Fibroblast of skin of abdomen (primary cell): ENCODE measurements at places on chromosomes 3 and 15.

GRCh38 chr3:131705099-131705498 is 202.3 kb upstream of the MRPL3 start:
- no peak for DNase-seq

DNA sequence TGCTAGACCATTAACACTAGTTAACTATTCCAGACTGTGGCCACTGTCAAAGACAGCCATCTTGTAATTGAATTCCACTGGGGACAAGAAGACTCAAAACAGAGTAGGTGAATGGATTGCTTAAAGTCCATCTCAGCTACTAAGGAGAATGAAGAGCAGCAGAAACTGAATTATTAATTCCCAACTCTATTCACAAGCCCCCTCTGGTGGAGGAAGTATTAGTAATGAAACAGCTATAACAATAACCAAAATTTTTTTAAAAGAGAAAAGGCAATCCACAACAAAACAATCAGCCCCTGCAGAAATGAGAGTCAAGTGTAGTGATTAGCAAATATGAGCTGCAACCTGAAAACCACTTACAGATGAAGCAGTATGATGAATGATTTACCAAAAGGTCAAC is 302.8 kb downstream of the FHIT start:
- DNase-seq: peak; percentile 42

GRCh38 chr15:75639191-75639708 is 774 bp downstream of the IMP3 start:
- DNase-seq: no peak

- no peak for DNase-seq
These were observed 17.9 kb downstream of the SHF start for GRCh38 chr15:45169608-45170480.

GRCh38 chr3:184874709-184875644 is 63.0 kb downstream of the VPS8 start:
- peak; percentile 13 for DNase-seq

DNA sequence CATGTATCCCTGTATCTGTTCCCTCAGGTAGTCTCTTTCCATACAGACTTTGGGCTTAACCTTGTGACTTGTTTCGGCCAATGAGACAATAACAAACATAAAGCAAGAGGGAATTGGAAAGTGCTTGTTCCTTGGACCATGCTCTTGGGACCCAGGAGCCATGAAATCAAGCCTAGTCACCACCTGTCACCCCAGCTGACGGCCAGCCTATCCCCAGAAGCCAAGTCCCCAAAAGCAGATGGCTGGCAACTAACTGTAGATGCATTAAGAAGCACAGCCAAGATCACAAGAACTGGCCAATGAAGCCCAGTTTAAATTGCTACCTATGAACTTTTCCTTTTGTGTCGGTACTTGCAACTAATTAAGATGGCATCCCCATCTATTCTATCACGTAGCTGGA is 822.0 kb downstream of the CADM2 start:
- no peak for DNase-seq

DNA sequence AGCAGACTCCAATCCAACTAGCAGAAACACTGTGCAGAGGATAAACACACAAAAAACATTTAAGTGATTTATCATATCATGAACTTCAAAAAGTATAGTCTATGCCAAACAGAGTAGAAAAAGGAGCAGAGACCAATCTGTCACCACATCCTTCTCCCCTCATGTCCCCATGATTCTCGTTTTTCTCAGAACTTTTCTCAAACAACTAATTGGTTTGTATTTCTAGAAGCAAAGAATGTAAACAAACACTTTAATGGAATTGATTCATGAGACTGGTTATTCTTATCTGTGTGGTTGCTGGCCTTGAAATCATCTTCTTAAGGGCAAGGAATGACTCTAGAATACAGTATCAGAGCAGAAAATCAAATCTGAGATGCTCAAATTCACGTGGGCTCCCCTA is 294.2 kb upstream of the THBS1 start:
- no peak for DNase-seq

DNA sequence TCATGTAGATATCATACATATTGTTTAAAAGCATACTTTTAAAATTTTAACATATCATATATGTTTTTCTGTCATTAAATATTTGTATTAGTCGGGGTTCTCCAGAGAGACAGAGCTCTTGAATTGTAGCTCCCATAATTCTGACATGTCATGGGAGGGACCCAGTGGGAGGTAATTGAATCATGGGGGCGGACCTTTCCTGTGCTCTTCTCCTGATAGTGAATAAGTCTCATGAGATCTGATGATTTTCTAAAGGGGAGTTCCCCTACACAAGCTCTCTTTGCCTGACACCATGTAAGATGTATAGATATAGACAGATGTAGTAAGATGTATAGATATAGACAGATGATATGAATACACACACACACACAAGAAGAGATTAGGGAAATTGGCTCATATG is 161.2 kb upstream of the ABI3BP start:
- DNase-seq: no peak

- DNase-seq: peak; percentile 24
These were observed 921 bp downstream of the LMLN start for GRCh38 chr3:197960694-197961581.

- no peak for DNase-seq
These were observed 72.7 kb downstream of the TJP1 start for GRCh38 chr15:29749365-29750086.

- peak; percentile 74 for DNase-seq
These were observed 4.0 kb downstream of the CCDC51 start for GRCh38 chr3:48435774-48436476.

- peak; percentile 95 for DNase-seq
These were observed at the start of gene RPN1 for GRCh38 chr3:128650096-128651050. Gene RPN1 (minus strand): TSS chr3:128650818. CDS start chr3:128650800, 18 bp downstream.
